ENCODE measurements at places on chromosomes 11 and 22.

DNA sequence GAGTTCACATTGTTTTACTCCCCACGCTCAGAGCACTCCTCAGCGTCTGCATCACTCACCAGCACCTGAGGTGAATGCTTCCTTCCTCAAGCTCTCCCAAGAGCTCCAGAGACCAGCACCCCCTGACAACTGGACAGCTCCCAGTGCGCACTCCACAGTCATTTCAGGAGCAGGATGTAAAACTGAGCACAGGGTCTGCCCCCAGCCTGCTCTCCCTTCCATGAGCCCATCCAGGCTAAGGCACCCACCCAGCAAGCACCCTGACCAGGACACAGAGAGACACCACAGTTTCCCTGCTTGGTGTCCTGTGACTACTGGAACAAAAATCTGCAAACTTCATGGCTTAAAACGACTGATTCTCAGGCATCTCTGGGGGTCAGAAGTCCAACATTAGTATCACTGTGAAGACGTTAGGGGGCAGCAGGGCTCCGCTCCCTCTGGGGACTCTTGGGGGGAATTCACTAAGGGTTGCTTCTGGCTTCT lies 3.3 kb downstream of the SCGB1D2 start:
- DNase-seq: no peak

DNA sequence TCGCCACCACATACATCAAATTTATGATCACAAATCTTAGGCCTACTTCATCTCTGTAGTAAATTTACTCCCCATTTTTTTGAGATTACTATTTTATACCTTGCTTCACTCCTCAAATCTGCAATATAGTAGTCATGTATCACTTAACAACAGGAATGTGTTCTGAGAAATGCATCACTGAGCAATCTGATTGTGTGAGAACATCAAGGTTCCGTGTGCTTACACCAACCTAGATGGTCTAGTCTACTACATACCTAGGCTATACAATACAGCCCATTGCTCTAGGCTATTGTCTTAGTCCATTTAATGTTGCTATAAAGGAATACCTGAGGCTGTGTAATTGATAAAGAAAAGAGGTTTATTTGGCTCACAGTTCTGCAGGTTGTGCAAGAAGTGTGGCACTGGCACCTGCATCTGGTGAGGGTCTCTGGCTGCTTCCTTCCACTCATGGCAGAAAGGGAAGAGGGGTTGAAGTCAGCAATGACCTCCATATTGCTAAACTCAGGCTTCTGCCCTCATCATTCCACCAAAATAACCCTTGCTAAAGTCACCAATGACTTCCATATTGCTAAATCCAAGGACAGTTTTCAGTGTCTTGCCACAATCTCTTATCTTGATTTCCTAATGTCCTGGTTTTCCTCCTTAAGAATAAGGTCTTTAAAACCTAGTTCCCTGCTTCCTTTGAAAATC lies 140.3 kb downstream of the RBFOX2 start:
- no peak for DNase-seq

- DNase-seq: no peak
Observed at GRCh38 chr11:95154514-95154913, 64.9 kb downstream of the ENDOD1 start.

DNA sequence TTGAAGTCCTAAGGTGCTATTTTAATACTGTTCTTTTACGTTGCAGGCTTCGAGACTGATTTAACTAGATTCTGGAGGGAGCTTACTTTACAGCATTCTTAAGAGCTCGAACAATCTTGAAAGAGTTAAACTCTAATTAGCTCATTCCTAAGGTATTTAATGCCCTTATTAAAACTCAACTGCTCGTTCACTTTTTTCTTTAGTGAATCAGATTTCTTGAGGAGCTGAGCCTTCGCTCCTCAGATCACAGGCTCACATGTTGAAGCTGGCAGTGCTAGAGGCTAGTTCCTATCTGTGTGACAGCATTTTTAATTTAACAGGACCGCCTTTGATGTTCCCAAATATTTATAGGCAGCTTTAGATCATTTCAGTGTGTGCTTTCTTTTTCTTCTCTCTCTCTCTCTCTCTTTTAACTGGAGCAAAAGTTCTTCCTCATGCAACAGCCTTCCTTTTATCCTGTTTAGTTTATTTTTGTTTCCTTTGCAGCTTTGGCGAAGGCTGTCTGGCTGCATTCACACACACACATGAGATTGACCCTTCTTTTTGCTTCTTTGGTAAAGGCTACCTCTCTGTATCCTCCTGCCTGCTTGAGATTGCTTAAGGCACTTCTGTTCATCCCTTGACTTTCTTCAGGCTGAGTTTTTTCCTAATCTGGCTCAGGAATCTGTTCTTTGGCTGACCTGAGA lies 21.0 kb downstream of the ZNRF3 start:
- DNase-seq: no peak

GRCh38 chr11:26188554-26188953 lies 143.4 kb upstream of the ANO3 start:
- DNase-seq: no peak

- DNase-seq: peak; percentile 84
Observed at GRCh38 chr22:40818747-40819598, at the start of gene SLC25A17. Gene SLC25A17 (minus strand): TSS chr22:40819346. CDS start chr22:40819248, 98 bp downstream.

DNA sequence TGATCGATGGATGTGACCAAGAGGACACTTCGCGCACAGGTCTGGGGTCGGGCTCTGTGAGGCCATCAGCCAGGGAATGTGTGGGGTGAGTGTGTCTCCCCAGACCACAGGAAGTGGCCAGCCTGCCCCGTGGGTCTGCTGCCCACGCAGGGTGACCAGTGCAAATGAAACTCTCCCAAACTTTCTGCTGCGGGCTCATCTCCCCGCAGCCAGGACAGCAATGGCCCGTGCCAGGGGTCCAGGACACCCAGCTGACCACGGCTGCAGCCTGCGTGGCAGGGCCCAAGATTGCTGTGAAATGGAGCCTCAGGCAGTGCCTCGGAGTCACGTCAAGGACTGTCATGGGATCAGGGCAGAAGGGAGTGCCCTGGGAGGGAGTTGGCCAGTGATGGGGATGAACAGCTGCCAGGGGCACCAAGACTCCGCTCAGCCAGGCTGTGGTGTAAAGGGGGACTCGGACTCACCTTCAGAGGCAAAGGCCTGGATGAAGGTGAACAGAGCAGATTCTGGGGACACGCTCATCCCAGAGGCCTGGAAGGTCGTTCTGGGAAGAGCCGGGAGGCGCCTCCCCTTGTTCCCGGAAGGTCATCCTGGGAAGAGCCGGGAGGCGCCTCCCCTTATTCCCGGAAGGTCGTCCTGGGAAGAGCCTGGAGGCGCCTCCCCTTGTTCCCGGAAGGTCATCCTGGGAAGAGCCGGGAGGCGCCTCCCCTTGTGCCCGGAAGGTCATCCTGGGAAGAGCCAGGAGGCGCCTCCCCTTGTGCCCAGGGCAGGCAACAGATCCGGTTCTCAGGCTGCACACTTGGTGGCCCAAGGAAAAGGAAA lies 252.6 kb downstream of the BRD1 start:
- no peak for DNase-seq

DNA sequence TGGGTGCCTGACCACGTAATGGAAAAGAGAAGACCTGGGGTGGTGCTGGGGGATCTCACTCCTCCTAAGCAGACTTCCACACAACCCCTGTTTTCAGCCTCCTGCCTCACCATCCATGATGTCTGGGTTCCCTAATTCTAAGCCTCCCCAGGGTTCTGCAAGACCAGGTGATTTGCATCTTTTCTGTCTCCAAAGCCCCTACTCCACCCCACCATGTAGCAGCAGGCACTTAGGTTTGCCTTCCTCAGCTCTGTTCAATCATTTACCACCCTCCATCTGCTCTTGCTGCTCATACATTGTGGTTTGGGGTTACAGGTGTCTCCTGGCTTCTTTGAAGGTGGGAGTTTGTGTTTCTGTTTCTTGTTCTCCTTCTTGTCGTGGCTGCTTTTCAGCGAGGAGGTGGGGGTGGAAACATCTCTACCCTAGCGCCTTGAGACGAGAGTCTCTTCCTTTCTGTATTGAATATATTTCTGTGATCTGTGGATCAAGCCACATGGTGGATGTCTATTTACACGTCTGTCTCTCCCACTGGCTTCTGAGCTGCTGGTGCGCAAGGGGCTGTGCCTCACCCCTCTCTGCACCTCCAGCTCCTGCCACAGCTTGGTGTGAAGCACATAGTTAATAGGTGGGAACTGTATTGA lies 6.6 kb upstream of the SSTR3 start:
- peak; percentile 58 for DNase-seq

- DNase-seq: no peak
Observed at GRCh38 chr22:33639588-33640254, 280.6 kb downstream of the LARGE1 start.

- DNase-seq: no peak
Observed at GRCh38 chr22:49244466-49245420, 582.9 kb downstream of the BRD1 start.

GRCh38 chr11:11119917-11120316 lies 233.1 kb downstream of the CSNK2A3 start:
- no peak for DNase-seq

DNA sequence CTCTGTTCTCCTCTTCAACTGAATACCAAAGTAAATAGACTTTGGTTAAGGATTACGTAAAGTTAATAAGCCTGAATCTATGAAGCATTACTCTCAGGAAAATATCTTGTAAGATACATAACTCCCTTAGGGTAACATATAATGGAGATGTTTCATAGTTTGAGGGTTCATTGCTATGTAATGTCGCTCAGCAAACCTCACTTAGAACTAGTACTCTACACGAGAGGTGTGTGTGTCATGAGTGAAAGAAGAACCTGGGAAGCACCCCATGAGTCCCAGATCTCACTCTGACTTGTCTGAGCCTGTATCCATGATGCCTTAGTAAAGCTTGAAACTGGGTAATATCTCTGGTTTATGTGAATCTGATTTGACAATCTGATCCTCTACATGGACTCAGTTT lies 429.5 kb upstream of the ANO3 start:
- DNase-seq: no peak

GRCh38 chr11:114358716-114359115 lies 41.6 kb downstream of the C11orf71 start:
- no peak for DNase-seq

DNA sequence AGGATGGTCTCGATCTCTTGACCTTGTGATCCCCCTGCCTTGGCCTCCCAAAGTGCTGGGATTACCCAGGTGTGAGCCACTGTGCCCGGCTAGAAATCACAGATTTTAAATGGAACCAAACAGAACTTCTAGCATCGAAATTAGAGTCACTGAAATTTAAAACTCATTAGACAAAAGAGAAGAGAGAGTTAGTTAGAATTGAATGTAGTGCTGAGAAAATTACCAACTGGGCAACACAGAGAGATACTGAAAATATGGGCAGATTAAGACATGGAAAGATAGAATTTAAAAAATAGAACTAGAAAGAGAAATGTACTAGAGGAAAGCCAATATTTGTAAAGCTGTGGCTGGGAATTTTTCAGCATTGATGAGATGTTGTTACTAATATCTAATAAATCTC lies 217.9 kb downstream of the TBC1D22A start:
- no peak for DNase-seq

DNA sequence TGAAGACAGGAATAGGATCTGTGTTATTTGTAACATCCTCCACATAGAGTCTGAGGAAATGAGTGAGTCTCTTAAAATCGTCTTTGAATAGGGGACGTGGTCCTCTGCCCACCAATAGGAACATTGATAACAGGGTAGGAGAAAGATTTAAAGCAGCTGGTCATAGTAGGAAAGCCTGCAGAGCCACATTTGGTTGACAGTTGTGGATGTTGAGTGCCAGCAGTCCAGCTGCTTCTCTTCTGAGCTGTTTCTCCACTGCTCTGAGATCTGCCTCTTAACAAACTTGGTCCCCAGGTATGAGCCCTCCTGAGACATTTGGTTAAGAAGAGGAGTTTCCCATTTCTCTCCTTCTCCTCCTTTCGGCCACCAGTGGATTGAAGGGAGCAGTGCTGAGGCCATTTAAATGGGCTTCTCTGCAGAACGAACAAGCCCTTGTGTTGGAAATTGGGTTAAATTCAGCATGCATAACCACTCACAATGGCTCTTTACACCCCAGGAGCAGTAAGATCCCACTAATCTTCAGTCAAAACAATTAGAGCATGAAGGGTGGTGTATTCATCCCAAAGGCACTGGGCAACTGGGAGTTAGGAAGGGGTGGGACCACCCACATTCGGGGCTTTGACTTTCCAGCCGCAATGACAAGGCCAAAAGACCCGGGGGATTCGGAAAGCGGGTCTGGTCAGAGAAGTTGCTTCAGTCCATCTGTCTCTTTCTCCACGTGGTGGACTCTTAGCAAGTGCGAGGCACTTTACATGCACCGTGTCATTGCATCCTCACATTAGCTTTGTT lies 32.3 kb downstream of the MIAT start:
- DNase-seq: no peak

GRCh38 chr11:36374726-36375125 lies 78.6 kb downstream of the PRR5L start:
- DNase-seq: no peak

DNA sequence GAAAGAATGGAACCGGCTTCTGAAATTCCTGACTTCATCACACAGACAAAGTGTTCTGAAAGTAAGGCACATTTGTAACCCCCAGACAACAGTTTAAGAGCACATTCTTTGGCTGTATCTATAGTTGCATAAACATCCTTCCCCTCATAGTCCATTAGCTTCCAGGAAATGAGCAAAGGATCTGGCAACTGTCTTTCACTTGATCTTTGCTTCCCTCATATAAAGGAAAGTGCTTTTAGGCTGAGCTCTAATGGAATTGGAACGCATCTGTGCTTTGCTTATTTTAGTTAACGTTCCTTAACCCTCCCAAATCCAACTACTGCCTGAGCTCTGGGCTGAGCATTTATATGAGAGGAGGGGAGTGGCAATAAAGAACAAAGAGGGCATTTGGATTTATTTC lies 76.9 kb upstream of the API5 start:
- DNase-seq: no peak

GRCh38 chr11:44596525-44597276 lies 31.2 kb downstream of the CD82 start:
- peak; percentile 34 for DNase-seq

- DNase-seq: no peak
Observed at GRCh38 chr11:57179681-57180080, 2.1 kb upstream of the LRRC55 start.

- DNase-seq: no peak
Observed at GRCh38 chr11:479311-479710, 27.7 kb downstream of the RNH1 start.

DNA sequence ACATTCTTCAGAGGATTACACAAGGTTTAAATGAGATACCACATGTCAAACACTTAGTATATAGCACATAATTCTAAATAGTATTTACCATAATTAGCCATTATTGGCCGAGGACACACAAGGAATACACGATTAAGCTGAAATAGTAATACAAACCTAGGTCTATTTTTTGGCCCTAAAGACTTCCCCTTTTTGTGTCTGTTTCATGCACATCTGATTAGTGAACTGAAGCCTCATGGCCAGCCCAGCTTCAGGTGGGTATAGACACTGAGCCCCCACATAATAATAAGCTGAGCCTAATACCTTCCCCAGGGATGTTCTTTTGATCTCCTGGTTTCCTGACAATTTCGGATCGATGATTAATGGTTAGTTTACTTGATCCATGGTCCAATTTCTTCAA lies 2.1 kb downstream of the GLYATL1B start:
- DNase-seq: no peak

DNA sequence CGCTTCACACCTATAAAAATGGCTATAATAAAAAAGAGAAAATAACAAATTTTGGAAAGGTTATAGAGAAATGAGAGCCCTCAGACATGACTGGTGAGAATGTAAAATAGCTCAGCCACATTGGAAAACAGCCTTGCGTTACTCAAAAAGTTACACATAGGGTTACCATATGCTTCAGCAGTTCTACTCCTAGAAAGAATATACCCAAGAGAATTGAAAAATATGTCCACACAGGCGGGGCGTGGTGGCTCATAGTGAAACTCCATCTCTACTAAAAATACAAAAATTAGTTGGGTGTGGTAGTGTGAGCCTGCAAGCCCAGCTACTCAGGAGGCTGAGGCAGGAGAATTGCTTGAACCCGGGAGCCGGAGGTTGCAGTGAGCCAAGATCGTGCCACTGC lies 7.6 kb upstream of the JHY start:
- DNase-seq: no peak

Data from activated T-helper 1 cell treated with Interleukin-2 at 50 U/mL for 16 hours (primary cell).